Hypothalamus (tissue), 51 donors: ENCODE measurements at places on chromosomes 5 and 9.

DNA sequence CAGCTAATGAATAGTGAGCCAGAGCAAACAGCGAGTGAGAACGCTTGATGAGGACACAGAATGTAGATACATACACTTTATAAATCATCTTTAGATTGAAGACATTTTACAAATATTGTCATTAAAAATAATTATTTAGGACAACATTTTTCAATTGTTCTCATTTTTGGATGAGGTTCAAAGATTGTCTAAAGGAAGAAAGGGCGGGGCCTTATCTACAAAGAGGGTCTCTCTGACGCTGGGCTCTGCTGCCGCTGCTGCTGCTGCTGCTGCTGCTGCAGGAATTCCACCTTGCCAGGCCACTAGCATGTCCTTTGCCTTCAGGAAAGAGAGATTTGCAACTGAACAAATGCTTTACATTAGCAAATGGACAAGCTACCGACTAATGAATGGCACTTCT is 220.7 kb upstream of the TMEM161B start:
- DNase-seq = no peak

DNA sequence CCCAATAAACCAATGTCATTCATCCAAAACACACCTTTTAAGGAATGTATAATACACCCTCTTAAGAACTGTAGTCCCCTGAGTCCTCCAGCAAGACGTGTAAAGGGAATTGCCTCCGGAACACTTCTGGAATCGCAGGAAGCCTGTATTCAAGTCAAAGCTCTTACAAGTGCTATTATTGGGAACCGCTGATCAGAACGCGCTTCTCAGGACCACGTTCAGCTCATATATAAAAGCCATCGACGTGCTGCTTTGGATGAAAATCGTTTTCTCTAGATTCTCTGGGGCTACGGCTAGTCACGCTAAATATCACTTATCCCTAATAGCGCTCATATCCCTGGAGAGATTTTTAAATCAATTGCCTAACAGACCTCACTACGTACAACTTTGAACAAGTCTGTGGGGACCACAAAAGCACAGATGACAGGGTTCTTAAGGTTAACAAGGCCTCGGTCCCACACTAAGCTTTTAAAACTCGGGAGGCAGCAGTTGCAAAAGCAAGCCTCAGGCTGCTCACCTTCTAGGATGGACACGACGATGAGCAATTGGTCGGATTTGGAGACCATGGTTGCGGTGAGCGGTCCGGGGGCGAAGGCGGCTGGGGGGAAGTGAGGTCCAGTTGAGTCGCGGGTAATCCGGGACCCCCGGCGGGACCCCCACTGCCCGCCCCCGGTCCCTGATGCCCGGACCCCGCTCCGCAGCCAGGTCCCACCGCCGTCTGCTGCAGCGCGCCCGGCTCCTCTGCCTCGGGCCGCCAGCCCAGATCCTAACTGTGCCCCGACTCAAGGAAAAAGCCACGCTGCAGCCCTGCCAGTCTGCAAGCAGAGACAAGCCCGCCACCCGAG is 548 bp downstream of the CEP120 start:
- DNase-seq = no peak

DNA sequence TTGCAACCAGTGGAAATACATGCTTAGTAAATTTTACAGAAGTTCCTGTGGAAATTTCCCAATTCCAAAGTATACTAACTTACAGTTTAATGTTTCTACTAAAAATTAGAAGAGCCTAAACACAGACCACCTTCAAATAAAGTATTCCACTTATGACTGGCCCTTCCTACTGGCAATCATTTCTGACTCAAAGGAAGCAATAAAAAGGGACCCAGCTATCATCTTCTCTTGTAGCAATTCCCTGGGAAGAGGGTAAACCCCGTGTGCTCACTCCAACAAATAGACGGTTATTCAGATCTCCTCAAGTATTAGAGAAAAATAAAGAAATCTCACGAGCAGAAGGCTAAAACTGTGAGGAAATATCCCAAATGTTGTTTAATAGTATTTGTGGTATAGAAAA is 43.3 kb downstream of the GOLPH3 start:
- no peak for DNase-seq

DNA sequence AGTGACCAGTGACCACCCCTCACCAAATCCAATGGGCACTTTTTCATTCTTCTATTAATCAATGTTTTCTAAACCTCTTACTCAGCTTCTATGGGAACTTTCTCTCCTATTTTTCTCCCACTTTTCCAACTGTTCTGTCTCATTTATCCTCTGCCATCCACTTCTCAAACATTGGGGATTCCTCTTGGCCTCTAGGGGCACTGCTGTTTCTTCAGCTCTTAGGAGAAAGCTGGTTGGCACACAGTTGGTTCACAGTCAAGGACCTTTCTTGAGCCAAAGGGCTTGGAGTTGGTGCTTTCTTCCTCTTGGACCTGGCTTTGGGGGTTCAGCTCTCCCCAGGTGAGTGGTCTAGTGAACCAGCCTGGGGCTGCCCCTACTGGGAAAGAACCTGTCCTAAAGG is 112.2 kb upstream of the LHFPL2 start:
- no peak for DNase-seq

GRCh38 chr5:10576121-10576789 is 12.4 kb downstream of the ANKRD33B start:
- no peak for DNase-seq

DNA sequence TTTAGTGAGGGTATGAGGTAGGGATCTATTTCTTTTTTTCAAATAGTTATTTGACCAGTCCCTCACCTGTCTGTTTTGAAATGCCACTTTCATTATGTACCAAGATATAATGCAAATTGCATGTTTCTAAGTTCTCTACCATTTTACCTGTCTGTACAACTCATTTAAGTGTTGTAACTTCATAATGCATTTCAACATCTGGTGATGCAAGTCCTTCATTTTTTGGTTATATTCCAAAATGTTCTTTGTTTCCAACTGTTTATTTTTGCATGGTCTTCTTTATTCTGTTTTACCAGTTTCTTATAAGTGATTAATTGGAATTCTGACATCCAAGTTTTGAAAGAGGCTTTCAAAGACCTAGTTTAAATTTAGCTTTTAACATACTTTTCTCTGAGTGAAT is 26.8 kb downstream of the TDRD7 start:
- no peak for DNase-seq

- DNase-seq = no peak
Measured at GRCh38 chr5:128772356-128772755, 192.9 kb upstream of the SLC27A6 start.
